ENCODE measurements at places on chromosomes 2 and 18. TPM values are rescaled to one million over a fixed set of nuclear protein-coding genes. Genes with fewer than 3 reads are reported as not detected.

Gene TMEM247
- not detected for total RNA-seq

DNA sequence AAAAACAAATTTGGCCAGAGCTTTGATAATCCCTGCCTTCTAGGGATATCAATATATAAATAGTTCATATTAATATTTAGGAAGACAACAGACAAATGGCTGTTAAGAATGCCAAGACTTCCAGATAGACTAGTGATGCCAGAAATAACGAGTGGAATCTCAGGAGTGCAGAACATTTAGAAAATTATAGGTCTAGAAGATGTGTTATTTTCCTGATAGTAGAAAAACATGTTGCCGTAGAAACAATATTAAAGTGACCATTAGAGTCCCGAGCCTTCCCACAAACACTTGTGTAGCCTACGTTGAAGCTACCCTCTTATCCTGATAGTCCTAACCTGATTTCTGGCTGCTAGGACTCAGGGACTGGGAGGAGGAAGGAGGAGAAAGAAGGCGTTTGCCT is 54.3 kb upstream of the ITGA6 start:
- no peak for DNase-seq
- no peak overlapping the region for H3K4me3 ChIP-seq
- H3K27ac ChIP-seq: no peak overlapping the region

- no peaks in the 10 kb centered on the region for H3K4me1 ChIP-seq
- no peaks in the 10 kb centered on the region for H3K36me3 ChIP-seq
Measured at GRCh38 chr2:27860111-27860510, 30.1 kb downstream of the RBKS start.

GRCh38 chr2:128310761-128311160 is 7.9 kb downstream of the HS6ST1 start:
- no peaks in the 10 kb centered on the region for H3K27me3 ChIP-seq
- H3K27ac ChIP-seq: peak overlapping the region; percentile 92
- H3K4me1 ChIP-seq: peaks cover 23% of the 10 kb centered on the region
- DNase-seq: no peak

GRCh38 chr18:55868909-55869308 is 280.9 kb upstream of the TCF4 start:
- no peak for DNase-seq
- H3K4me1 ChIP-seq: no peaks in the 10 kb centered on the region
- H3K36me3 ChIP-seq: no peaks in the 10 kb centered on the region
- H3K27ac ChIP-seq: no peak overlapping the region
- H3K4me3 ChIP-seq: no peak overlapping the region
- no peaks in the 10 kb centered on the region for H3K27me3 ChIP-seq

DNA sequence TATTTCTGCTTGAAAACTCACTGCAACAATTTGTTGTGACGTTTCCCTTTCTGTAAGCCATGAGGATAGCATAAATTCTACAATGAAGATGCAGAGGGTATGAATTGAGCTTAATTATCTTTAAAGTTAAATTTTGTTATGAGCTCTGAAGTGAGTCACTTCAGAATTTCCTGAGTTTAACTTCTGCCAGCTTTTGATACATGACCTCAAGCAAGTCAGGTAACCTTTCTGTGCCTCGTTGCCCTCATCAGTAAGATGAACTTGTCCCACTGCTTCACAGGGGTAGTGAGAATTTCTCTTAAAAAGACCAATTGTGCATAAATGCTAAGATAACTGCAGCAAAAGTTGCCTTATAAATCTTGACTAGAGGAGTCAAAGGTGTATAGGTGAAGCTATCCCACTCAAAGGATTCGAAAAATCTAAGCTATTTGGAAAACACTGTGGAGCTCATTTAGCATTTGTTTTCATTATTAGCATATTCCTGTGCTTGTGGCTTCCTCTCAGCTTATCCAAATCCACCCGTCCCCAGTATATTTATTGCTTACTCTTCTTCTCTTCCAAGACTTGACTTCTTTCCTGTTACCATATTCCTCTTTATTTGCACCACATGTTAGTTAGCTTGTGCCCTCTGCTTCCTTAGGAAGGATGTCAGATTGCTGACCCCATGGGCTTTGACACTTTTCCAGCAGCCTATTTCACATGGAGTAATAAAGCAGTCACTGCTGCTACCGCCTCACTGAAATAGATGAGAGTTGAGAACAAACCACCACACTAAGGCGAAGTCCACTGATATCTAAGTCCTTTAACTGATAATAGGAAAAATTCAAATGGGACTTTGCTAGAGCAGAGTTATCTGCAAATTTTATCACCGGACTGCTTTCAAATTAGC is 428.6 kb downstream of the ERBB4 start:
- no peaks in the 10 kb centered on the region for H3K27me3 ChIP-seq
- DNase-seq: no peak
- H3K36me3 ChIP-seq: no peaks in the 10 kb centered on the region
- no peak overlapping the region for H3K27ac ChIP-seq
- no peaks in the 10 kb centered on the region for H3K4me1 ChIP-seq

GRCh38 chr2:188511346-188511745 is 219.7 kb downstream of the GULP1 start:
- no peaks in the 10 kb centered on the region for H3K36me3 ChIP-seq
- no peaks in the 10 kb centered on the region for H3K4me1 ChIP-seq
- DNase-seq: no peak
- no peak overlapping the region for H3K27ac ChIP-seq
- no peak overlapping the region for H3K4me3 ChIP-seq
- no peaks in the 10 kb centered on the region for H3K27me3 ChIP-seq

Gene FAP
- not detected for total RNA-seq

GRCh38 chr2:148903979-148904378 is 29.0 kb downstream of the KIF5C start:
- H3K27me3 ChIP-seq: no peaks in the 10 kb centered on the region
- H3K4me3 ChIP-seq: no peak overlapping the region
- H3K27ac ChIP-seq: no peak overlapping the region
- no peaks in the 10 kb centered on the region for H3K4me1 ChIP-seq

Gene ERFE
- total RNA-seq: 0.41 TPM

DNA sequence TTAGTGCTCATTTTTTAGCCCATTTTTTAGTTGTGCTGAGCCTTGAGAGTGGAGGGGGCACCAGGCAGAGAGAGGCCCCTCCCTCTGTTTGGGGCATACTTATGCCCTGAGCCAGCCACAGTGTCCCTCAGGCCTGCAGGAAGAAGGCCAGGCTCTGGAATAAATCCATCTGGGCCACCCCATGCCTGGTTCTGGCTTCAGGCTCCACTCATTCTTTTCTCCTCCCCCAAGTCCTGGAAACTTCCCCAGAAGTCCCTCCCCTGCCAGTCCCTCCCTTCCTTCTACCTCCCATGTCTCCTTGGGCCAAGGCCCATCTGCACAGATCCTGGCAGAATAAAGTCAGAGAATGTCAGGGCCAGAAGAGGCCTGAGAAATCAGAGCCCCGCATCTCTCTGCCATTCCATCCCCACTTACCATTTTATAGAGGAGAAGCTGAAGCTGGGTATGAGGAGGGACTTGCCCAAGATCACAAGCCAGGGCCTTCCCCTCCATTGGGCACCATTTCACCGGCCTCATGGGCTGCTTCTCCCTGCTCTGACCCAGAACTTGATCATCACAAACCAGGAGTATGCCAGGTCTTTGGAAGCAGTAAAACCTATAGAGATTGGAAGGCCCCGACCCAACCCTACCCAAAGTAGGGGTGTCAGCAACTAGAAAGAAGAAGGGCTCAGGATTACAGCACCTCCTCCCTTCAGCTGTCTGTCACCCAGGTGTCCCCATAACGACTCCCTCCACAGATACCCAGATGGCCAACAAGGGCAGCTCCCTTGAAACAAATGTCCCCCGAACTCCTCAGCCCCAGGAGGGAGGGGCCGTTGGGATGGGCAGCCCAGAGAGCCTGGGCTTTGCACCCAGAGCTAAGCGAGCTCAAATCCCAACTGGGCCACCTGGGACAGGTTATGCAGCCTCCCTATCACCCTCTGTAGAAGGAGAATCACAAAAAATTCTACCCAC is 108.4 kb downstream of the POLR1A start:
- H3K4me1 ChIP-seq: peaks cover 33% of the 10 kb centered on the region
- no peaks in the 10 kb centered on the region for H3K36me3 ChIP-seq
- DNase-seq: no peak
- peak overlapping the region; percentile 81 for H3K27ac ChIP-seq
- H3K4me3 ChIP-seq: no peak overlapping the region

GRCh38 chr2:96773922-96774321 is 13.2 kb downstream of the CNNM4 start:
- H3K4me3 ChIP-seq: no peak overlapping the region
- peak overlapping the region; percentile 45 for H3K27ac ChIP-seq
- DNase-seq: no peak
- H3K27me3 ChIP-seq: no peaks in the 10 kb centered on the region
- H3K36me3 ChIP-seq: no peaks in the 10 kb centered on the region
- peaks cover 43% of the 10 kb centered on the region for H3K4me1 ChIP-seq

GRCh38 chr2:158732573-158733429 is 62.3 kb upstream of the DAPL1 start:
- H3K4me1 ChIP-seq: no peaks in the 10 kb centered on the region
- DNase-seq: no peak
- peaks cover 6% of the 10 kb centered on the region for H3K27me3 ChIP-seq
- H3K4me3 ChIP-seq: no peak overlapping the region

- peak overlapping the region; percentile 43 for H3K27ac ChIP-seq
- H3K36me3 ChIP-seq: no peaks in the 10 kb centered on the region
- H3K4me3 ChIP-seq: no peak overlapping the region
- H3K4me1 ChIP-seq: peaks cover 39% of the 10 kb centered on the region
- DNase-seq: peak; percentile 76
Measured at GRCh38 chr2:65349863-65350262, 82.5 kb downstream of the SPRED2 start.

GRCh38 chr2:131035112-131035825 is 58.0 kb downstream of the FAM168B start:
- H3K36me3 ChIP-seq: no peaks in the 10 kb centered on the region
- peaks cover 8% of the 10 kb centered on the region for H3K4me1 ChIP-seq
- peak overlapping the region; percentile 51 for H3K4me3 ChIP-seq
- H3K27me3 ChIP-seq: peaks cover 53% of the 10 kb centered on the region
- no peak overlapping the region for H3K27ac ChIP-seq
- DNase-seq: no peak

Gene L3MBTL4
- total RNA-seq: 4.9 TPM

GRCh38 chr2:212520340-212520739 is 18.3 kb downstream of the ERBB4 start:
- no peaks in the 10 kb centered on the region for H3K27me3 ChIP-seq
- no peak overlapping the region for H3K4me3 ChIP-seq
- DNase-seq: no peak
- no peaks in the 10 kb centered on the region for H3K36me3 ChIP-seq

DNA sequence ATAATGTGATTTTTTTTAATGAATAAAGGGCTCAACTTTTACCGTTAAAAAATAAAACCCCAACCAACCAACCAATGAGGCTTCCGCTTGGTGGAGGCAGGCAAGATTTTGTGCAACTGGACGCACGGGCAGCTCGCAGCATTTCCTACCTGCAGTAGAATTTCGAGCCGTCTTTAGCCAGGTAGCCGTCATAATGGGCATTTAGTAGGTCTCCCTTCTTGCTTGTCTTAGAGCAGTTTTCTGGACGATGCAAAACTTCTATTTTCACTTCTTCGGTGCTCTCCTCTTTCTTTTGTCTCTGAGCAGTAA is 316 bp downstream of the FKBP7 start:
- peak overlapping the region; percentile 54 for H3K4me3 ChIP-seq
- H3K4me1 ChIP-seq: peaks cover 32% of the 10 kb centered on the region
- H3K27me3 ChIP-seq: no peaks in the 10 kb centered on the region
- DNase-seq: peak; percentile 20
- H3K36me3 ChIP-seq: no peaks in the 10 kb centered on the region

Gene PRSS56
- not detected for total RNA-seq

Gene SLC9A4
- total RNA-seq: not detected

Gene C2orf80
- total RNA-seq: not detected

Gene ASB18
- total RNA-seq: not detected

GRCh38 chr2:219079417-219079816 is 18.7 kb upstream of the IHH start:
- no peaks in the 10 kb centered on the region for H3K27me3 ChIP-seq
- peak overlapping the region; percentile 80 for H3K27ac ChIP-seq
- H3K36me3 ChIP-seq: no peaks in the 10 kb centered on the region
- peak; percentile 77 for DNase-seq

- H3K36me3 ChIP-seq: no peaks in the 10 kb centered on the region
- no peak for DNase-seq
- no peak overlapping the region for H3K27ac ChIP-seq
- no peaks in the 10 kb centered on the region for H3K4me1 ChIP-seq
- H3K4me3 ChIP-seq: no peak overlapping the region
Measured at GRCh38 chr2:233996461-233996860, 54.0 kb upstream of the SPP2 start.

GRCh38 chr2:83142934-83143333 is 1316.1 kb downstream of the SUCLG1 start:
- H3K27me3 ChIP-seq: no peaks in the 10 kb centered on the region
- no peak overlapping the region for H3K4me3 ChIP-seq
- no peaks in the 10 kb centered on the region for H3K36me3 ChIP-seq
- no peaks in the 10 kb centered on the region for H3K4me1 ChIP-seq

All from transverse colon (tissue), 4 donors.